ENCODE measurements at places on chromosomes 3 and 15. TPM values are rescaled to one million over a fixed set of nuclear protein-coding genes. Genes with fewer than 3 reads are reported as not detected.

DNA sequence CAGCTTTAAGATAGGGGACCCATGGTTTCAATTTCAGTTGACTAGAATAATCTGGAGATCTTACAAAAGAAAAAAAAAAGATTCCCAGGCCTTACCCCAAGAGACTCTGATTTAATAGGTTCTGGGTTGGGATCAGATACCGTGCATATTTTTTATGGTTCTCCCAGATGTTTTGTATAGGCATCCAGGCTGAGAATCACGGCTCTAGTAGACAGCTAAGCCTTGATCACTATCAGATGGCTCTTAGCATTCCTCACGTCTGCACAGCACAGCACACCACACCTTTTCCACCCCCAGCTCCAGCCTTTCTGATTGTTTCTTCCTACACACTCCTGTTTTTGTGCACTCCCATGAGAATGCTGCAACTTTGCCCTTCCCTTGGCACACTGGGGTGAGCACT lies 40.8 kb downstream of the TMEM45A start:
- peak; percentile 82 for DNase-seq

DNA sequence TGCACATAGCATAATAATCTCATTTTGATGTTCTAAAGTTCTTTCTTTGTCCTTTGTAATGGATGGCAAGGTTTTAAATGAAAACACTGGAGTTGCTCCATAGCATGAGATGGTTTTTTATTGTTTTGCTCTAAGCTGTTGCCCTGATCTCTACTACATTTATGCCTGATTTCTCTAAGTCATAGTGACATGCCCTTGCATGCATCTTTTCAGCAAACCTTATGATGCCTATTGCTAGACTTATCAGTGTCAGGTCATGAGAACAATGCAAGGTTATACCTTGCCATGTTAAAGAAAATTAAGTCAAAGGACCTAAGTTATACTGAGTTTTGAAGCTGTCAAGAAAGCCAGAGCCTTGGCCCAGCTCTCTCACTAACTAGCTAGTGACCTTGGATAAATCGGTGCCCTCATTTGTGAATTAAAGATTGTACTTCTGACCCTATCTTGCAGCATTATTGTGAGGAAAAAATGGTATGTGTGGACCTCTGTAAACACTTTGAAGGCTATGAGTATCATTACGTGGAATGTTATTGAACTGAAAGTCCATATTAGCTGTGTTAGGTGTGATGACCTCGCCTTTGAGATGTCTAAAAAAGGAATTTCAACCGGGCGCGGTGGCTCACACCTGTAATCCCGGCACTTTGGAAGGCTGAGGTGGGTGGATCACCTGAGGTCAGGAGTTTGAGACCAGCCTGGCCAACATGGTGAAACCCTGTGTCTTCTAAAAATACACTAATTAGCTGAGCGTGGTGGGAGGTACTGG lies 256.4 kb upstream of the UBE2E1 start:
- no peak for DNase-seq

DNA sequence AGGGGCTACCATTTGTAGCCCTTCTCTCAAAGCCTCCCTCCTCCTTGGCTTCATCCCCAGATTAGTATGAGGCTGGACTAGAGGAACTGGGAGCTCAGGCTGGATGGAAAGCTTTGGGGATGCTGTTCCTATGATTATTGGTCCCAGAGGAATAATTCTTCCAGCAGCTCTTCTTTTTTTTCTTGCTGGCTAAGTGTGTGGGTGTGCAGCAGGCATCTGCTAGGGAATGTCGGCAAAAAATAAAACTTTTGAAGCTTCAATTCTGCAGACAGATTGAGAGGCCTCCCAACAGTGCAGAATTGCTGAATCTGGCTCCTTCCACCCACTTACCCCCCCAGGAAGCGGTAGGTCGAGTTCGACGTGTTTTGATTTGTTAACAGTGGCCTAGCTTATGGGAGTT lies 138.5 kb upstream of the ANKRD28 start:
- DNase-seq: peak; percentile 29

- no peak for DNase-seq
Observed at GRCh38 chr15:71473751-71474150, 336.6 kb upstream of the NR2E3 start.

- no peak for DNase-seq
Observed at GRCh38 chr3:61233746-61234145, 17.5 kb downstream of the FHIT start.

Gene ROPN1B
- total RNA-seq: 2.0 TPM

Gene IQCF5
- not detected for total RNA-seq
